Substantia nigra (tissue), 51 donors: ENCODE measurements at places on chromosomes 7 and 10.

GRCh38 chr10:60704471-60704870 is 73.8 kb upstream of the CDK1 start:
- DNase-seq: no peak

- DNase-seq: peak; percentile 12
Observed at GRCh38 chr10:11301571-11302111, 284.0 kb downstream of the CELF2 start.

- no peak for DNase-seq
Observed at GRCh38 chr10:28202941-28203352, 99.9 kb downstream of the MPP7 start.

- DNase-seq: no peak
Observed at GRCh38 chr10:12679636-12680035, 321.9 kb downstream of the CCDC3 start.

- no peak for DNase-seq
Observed at GRCh38 chr7:116598278-116598677, 73.4 kb downstream of the CAV1 start.

DNA sequence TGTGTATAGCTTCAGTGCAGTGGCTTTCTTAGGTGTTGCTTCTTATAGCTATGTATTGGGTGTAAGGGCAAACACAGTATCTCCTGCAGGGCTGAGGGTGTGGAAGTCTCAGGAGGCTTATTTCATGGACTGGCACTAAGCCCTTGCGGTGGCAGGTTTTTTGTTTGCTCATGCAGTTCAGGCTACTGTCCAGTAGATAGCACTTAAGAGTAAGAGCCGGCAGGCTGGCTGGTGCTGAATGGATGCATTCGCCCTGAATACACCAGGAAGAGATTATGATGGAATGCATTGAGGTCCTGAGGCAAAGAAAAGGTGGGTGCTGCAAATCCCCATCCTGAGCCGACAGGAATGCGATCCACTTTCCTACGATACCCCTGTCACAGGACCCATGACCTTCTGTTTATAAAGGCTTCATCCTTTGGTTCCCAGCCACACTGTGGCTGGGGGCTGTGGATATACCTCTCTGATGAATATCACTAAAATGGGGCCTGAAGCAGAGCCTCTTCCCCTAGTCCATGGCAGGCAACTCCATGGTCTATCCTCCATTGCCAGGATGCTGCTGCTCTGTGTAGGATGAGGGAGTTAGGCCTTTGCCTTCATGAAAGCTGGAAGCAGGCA is 44.9 kb downstream of the ANXA8 start:
- no peak for DNase-seq

DNA sequence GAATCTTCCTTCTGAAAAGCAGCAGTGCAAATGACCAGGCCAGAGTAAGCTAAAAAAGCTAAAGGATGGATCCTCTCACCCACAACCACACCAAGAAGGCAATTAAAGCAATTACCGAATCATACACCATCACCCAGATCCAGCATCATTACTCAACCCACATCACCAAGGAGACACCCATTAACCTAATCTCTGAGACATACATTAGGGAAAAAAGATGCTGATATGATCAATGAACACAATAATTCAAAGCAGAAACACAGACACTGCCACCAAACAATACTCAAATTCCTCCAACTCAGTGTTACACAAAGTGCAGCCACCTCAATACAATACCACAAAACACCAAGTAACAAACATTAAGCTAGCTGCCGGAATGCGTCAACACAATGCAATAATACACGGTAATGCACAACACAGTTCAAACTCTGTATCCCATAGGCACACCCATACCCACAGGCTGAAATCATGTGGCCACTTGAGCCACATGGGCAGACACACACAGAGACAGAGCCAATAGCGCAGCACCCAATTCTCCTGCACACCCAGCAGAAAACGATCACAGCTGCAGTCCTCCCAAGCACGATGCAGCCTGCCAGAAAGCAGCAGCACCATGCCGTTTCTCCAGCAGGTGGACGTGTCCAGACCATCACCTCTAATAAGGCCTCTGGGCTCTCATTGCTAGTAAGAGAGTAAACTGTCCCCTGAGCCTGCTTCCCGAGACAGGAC is 21.5 kb downstream of the PAX2 start:
- no peak for DNase-seq

DNA sequence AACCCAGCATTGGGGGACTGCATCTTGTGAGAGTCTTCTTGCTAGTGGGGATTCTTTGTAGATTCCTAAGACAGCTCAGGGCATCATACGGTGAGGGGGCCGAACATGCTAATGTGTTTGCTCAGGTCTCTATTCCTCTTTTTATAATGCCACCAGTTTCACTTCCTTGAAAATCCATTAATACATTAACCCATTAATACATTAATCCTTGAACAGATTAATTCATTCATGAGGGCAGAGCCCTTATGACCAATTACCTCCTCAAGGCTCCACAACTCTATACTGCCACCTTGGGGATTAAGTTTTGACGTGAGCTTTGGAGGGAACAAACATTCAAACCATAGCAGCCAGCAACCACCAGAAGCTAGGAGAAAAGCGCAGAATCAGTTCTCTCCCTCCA is 67.2 kb upstream of the POT1 start:
- no peak for DNase-seq

- no peak for DNase-seq
Observed at GRCh38 chr7:117616694-117617093, 136.9 kb downstream of the CFTR start.
